Caco-2 (cell line): ENCODE measurements at places on chromosomes 6 and 20. TPM values are rescaled to one million over a fixed set of nuclear protein-coding genes. Genes with fewer than 3 reads are reported as not detected.

- H3K4me3 ChIP-seq, result no peak overlapping the region
- H3K36me3 ChIP-seq, result peaks cover 2% of the 10 kb centered on the region; the same call in 1 of the 2 replicates
- no peak for DNase-seq
- no peak overlapping the region for H3K27ac ChIP-seq
- H3K4me1 ChIP-seq, result peaks cover 4% of the 10 kb centered on the region; the same call in 1 of the 2 replicates
Observed at GRCh38 chr6:167817729-167818128, 9.0 kb upstream of the AFDN start.

GRCh38 chr20:59371431-59371830 lies 71.0 kb downstream of the EDN3 start:
- no peak overlapping the region for H3K27ac ChIP-seq
- no peaks in the 10 kb centered on the region for H3K4me1 ChIP-seq
- no peaks in the 10 kb centered on the region for H3K36me3 ChIP-seq
- no peak overlapping the region for H3K4me3 ChIP-seq

GRCh38 chr20:63900413-63900812 lies 5.5 kb downstream of the DNAJC5 start:
- peaks cover 16% of the 10 kb centered on the region for H3K4me1 ChIP-seq
- peak overlapping the region; percentile 32 for H3K27ac ChIP-seq
- H3K4me3 ChIP-seq, result no peak overlapping the region
- no peak for DNase-seq

The PACRG gene
- total RNA-seq, result not detected in 2 replicates

The PDSS2 gene
- total RNA-seq, result 10.3 and 11.4 TPM in 2 replicates
